ENCODE measurements at places on chromosomes 12 and 14.

- no peak for DNase-seq
These were observed 224.3 kb downstream of the NEDD1 start for GRCh38 chr12:97131220-97131981.

GRCh38 chr12:2618291-2618995 is 176.3 kb upstream of the FKBP4 start:
- DNase-seq, result no peak

GRCh38 chr14:100592972-100593371 is 5.8 kb upstream of the BEGAIN start:
- no peak for DNase-seq

DNA sequence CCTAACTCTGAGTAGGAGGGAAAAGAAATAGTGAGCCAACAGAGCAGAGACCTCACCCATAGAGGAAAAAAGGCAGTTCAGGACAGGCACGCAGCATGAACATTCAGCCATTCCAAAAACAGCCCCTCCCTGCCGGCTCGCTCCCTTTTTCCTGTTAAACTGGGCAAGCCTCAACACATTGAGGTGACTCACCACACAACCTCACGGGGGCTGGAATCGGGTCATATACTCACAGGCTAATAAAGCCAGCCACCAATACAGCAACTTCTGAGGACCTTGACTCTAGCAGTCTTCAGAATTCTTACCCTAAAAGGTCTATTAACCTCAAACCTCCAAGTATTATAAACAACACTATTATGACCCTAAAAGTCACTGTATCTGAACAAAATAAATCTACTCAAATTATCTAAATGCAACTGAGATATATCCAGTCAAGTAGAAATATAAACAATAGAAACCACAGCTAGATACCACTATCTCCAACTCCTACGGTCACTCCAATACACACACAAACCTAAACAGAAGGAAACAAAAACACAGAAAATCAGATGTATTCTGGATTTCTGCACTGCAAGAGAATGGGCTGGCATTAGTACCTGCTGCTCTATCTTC is 6.3 kb downstream of the YBX3 start:
- no peak for DNase-seq

- no peak for DNase-seq
These were observed 172.0 kb downstream of the PELI2 start for GRCh38 chr14:56290195-56290594.

DNA sequence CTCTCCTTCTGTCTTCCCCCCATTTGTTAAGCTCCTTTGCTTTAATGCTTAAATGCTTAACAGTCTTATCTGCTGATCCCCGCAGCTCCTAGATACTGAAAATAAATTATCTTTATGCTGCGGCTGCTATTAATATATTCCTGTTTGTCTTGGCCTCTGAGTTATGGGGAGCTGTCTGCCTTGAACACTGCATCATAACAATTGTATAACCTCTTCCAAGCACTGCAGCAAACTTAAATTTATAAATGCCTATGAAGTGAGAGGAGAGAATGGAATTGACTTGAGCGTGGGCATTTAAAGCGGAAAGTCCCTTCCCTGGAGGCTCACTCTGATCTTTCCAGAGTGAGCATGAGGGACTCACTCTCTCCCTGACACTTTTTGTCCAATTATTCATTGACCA is 23.1 kb upstream of the DCP1B start:
- DNase-seq, result no peak

GRCh38 chr14:32426028-32426427 is 96.9 kb downstream of the AKAP6 start:
- DNase-seq, result no peak

DNA sequence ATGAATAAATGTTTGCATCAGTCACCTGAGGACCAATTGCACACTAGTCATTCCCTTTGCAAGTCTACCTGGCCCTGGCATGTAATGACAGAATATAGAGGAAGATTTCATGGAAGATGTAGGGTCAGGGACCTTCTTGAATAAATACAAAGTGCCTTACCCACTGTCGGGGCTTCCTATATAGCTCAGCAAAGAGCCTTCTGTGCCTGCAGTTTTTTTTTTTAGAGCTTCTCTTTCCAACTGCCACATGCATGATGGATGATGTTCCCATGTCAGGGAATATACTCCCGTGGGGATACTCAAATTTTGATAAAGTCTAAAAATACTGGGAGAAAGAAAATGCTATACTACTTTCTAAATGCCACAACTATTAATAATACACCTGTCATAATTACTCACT is 176.7 kb downstream of the ADCK1 start:
- no peak for DNase-seq

GRCh38 chr12:3269594-3269993 is 192.4 kb downstream of the TSPAN9 start:
- no peak for DNase-seq

- DNase-seq, result no peak
These were observed 526 bp downstream of the MLXIP start for GRCh38 chr12:122079033-122079531.

DNA sequence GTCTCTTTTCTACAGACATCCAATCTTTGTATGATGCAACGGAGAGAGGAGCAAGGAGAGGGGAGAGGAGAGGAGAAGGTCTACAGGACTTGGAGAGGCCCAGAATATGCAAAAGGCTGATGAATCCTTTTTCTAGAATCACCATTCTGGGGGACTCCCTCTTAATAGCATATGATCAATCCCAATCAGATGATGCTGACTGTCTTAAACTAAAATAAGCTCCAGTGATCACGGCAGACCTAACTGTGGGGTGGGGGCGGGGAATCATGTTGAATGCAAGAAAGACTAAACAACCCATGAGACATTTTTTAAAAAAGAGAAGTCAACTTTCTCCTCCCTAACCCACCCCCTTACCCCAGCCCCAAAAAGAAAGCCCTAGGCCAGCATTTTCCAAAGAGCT is 33.4 kb downstream of the BTBD7 start:
- DNase-seq, result no peak

DNA sequence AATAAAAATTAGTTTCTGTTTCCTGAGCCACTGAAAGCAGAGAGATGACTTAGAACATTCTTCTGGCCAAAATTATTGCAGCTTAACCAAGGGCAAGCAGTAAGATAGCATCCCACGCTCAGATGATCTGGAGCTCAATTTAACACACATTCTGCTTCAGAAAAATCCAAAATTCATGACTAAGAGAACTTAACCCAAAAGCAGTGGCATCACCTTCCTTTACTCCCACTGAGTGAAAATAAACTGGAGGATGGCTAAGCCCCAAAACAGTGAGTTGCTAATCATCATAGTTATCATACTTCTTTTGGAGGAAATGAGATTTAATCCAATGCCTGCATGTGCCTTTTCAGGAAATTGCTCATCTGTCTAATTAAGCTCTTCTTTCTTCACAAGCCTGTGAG is 195.4 kb downstream of the DUSP6 start:
- no peak for DNase-seq

DNA sequence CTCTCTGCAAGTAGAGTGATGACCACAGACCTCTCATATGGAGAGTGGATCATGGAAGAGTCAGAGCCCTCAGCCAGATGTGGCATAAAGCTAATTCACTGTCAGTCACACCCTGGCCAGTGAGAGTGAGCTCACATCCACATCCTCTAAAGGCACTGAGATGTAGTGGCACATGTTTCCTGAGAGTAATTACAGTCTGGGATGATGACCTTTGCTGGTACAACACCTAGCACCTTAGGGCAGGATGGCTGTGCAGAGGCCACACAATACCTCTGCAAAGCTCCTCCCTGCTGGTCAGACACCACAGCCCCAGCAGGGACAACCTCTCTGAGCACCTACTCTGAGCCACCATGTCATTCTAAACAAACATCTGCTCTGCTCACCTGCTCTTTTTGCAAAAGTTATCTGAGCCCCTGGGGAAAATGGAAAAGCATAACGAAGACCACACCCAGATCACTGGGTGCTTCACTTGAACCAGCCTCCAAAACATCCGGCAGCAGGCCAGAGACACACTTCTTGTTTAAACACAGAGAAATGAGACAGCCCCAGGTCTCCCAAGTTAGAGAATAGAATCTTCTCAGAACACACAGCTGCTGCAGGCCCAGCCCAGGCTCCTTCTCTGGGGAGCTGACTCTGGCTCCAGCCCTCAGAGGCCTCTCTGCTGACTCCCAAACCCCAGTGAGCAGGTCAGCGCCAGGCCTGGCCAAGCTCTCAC is 30.3 kb downstream of the PITPNM2 start:
- DNase-seq, result no peak

- DNase-seq, result peak; percentile 65
These were observed at the start of gene BICD1 for GRCh38 chr12:32106517-32107358. BICD1 (plus strand) TSS chr12:32106847; CDS start chr12:32107332, 485 bp downstream.

GRCh38 chr12:113470871-113471618 is 626 bp downstream of the LHX5 start:
- DNase-seq, result no peak

DNA sequence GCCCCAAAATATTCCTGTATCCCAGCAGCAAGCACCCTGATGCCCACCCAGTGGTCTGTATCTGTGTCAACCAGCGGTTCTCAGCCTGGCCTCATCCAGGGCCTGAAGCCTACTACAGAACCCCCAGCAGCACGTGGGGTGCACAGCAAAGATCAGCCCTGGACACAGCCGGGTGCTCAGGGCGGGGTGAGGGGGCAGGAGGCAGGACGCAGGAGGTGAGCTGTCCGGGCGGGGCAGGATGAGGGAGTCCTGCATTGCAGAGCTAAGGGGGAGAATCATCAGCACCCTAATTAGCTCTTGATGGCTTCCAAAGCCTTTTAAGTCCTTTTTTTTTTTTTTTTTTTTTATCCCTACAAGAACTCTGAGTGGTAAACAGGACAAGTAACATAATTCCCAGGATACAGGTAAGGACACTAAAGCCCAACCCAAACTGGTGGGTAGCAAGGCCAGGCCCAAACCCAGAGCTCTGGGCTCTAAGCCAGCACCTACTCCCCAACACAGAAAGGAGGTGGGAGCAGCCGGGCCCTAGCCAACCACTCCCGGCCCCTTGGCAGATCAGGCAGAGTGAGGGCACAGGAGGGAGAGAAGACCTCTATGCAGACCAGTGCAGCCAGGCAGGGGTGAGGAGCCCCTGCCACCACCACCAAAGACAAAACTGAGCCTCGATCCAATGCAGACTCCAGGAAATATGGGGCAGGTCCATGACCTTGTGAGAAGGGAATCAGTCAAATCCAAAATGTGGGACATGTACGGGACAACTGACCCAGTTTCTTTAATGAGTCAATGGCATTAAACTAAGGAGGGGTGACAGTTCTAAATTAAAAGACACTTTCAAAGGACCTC is 32.3 kb upstream of the EIF5 start:
- no peak for DNase-seq

DNA sequence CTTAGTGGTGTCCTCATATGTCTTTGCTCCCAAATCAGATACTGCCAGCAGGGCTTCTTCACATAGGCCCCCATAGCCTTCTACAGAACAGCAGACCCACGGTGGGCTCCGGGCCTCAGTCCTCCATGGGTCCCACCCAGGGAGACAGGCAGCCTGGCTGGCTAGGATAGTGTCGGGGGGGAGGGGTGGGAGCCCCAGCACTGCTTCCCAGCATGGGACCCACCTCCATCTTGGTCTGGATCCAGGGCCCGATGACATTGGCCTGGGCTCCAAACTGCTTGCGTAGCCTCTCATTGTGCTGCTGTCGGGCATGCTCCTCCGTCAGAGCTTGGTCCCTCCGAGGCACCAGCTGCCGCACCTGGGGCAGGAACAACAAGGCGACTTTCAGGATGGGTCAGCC is 89.4 kb upstream of the ZFP36L1 start:
- DNase-seq, result no peak

DNA sequence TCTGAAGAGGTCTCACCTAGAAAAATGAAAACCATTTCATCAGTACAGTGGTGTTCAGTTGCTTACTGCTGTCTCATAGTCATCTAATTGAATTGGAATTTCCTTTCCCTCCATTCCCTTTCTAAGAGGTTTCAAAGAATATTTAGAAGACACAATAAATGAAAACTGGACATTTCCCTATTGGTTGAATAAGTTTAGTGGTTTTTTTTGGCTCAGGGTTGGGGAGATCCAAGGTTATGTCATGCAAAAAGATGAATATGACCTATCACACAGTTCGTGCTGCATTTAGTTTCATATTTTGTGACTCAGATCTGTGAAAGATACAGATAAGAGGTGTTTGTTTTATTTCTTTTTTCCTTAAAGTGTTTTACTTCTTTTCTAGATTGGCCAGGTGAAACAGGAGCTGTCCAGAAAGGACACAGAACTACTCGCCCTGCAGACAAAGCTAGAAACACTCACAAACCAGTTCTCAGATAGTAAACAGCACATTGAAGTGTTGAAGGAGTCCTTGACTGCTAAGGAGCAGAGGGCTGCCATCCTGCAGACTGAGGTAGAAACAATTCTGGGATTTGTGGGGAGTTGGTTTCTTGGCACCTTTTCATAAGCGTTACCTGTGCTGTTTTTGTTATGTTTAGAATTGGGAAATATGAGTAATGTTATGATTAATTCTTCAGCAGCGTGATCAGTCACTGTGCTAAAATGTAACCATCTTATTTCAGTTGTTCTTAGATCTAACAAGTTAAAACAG is 124.6 kb downstream of the ERC1 start:
- no peak for DNase-seq

DNA sequence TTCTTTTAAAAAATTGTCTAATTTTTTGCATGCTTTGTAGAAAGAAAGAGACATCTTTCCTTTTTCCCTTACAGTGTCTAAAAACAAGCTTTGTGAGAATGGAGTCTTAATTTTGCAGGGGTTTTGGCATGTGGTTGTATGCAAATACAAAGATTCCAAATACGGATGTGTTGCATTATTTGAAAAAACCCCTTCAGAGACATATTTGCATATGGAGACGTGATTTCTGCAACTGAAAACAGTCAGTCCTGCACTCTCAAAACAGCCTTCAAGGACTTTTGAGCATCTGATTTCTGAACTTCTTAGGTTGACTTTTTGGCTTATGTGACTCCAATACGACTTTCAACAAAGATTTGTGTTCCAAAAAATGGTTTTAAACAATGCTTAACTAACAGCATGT is 7.8 kb downstream of the IRAK3 start:
- DNase-seq, result no peak

- no peak for DNase-seq
These were observed 103.4 kb downstream of the ST8SIA1 start for GRCh38 chr12:22231078-22231477.

DNA sequence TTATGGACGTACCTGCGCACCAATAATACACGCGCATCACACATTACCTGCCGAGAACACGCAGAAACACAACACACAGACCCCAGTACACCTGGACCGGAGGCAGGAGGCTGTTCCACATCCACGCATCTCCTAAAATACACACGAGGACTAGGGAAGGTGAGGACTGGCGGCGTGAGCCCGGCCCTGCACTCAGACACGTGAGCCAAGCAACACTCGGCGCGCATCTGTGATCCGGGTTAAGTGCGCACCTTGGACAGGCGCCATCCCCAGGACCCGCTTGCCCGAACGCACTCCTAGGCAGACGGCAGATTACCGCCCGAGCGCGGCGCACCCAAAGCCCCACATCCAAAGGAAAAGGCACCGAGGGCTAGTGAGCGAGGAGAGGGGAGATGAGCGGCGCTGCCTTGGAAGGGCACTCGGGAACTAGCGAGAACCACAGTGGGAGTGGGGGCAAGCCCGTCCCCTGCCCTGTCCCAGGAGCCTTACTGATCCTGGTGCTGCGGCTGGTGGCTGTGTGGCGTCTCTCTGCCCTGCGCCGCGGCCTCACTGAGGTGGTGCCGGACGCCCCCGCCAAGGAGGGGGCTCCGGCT is 417 bp downstream of the GLS2 start:
- DNase-seq, result peak; percentile 17

- DNase-seq, result no peak
These were observed 70.2 kb downstream of the DACT1 start for GRCh38 chr14:58707949-58708348.
